NCI-H1417 (cell line): ENCODE measurements at places on chromosomes 16 and 17.

DNA sequence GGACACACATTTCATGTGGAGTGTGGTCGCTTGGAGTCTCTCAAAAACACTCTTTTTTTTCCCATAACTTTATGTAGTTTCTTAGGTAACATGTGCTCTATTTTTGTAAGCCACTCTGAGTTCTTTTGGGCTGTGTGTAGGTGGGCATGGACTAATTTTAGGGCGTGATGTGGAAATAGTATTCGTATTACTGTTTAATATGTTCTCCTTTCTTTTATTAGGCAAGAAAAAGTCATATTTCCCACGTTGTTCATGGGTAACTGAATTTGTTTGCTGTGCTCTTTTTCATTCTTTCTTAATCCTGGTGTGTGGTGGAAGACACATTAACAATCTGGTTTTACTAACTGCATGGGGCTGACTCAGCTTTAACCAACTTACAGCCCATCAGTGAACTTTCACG lies 27.4 kb downstream of the NDEL1 start:
- no peak for DNase-seq

DNA sequence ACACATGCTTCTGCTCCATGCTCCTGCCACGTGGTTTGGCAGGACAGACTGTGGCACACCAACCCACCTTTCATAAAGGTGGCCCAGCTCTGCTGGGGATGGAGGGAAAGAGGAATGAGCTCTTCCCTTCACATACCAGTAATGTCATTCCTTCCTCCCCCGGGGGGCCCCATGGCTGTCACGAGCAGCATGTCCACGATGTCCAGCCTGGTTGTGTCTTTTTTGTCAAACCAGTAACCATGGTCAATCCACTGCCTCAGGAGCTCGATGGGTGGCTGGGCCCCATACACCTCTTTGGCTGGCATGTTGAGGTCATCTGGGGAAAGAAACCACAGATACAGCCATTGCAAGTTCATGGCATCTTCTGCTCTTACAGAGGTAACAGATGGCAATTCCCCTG lies 96.6 kb downstream of the LYRM1 start:
- DNase-seq: no peak

DNA sequence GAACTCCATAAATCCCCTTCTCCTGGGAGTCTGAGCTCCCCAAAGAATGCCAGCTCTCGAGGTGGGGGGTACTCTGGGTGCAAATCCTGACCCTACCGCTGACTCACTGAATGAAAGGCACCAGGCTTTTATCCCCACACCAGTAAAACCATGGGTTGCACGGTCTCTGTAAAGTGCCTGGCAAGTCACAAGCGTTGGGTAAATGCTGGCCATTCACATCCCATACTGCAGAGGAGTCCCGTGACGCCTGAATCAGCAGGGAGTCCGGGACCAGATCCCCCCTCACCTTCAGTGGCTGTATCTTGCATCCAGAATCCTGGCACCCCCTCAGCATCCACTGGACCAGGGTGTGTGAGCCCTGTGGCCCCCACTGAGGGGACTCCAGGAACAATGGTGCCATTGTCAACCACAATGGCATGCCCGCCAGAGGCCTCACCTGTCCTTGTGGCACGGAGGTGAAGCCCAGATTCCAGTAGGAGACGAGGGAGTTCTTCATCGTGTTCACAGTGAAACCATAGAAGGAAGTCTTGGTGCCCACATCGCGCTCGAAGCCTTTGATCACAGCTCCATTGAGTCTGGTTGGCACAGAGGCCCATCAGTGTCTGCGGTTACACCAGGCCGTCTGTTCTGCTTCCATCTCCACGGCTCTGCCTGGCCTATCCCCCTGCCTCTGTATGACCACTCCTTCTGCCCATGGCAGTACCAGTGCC lies 13.3 kb downstream of the ST6GALNAC2 start:
- no peak for DNase-seq

DNA sequence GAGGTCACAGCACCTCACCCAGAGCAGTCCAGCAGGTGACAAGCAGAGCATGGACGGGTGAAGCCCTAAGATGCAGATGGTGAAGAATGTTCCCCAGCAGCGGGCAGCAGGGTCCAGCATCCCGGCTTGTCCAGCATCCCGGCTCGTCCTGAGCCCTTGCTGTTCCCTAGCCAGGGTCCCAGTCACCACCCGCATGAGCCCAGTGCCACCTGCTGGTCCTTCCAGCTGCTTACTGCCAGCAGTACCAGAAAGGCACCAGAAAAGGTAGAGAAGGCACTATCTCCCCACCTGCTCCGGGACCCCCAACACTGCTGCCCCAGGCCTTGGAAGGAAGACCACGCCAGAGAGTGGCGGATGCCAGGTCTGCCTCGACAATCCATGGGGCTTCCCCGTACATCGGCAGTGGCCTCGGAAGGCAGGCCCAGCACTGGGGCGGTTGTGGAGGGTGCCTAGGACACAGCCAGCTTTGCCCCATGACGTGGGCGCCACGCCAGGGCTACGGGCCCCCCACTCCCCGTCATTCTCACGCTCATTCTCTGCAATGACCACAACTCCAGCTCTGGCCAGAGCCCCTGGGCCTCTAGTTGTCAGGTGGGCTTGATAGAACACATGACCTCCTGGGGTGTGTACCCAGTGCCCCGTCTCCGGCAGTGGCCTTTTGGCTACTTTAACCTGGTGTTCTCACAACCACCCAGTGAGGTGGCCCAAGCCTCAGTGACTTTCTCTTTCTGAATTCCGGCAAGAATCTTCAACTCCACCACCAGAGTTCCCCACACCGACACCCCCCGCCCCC lies 1.4 kb downstream of the CENPX start:
- DNase-seq: no peak

DNA sequence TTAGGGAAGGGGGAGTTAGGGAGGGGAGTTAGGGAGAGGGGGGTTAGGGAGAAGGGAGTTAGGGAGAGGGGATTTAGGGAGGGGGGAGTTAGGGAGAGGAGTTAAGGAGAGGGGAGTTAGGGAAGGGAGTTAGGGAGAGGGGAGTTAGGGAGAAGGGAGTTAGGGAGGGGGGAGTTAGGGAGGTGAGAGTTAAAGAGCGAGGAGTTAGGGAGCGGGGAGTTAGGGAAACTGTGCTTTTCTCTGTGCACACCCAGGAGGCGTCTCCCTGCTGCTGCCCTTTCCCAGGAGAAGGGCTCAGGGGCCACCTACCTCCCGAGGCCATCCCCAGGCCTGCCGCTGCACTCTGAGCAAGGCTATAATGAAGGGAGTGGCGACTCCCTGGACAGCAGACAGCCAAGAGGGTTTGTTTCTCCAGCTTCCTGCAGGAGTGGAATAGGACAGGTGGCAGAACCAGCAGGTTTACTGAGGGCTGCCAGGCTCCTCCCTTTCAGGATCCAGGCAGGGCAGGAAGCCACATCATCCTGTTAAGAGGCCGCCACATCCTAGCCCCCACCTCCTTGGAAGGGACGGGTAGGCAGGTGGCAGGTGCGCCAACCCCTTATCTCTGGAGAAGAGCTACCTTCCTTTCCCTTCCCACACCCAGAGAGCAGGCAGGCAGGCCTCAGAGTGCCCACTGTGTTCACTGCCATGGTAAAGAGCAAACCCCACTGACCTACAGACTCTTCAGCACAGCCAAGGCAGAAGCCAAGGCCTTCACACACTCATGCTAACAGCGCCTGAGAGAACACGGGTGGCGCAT lies 4.3 kb downstream of the CANT1 start:
- DNase-seq: peak; percentile 91

DNA sequence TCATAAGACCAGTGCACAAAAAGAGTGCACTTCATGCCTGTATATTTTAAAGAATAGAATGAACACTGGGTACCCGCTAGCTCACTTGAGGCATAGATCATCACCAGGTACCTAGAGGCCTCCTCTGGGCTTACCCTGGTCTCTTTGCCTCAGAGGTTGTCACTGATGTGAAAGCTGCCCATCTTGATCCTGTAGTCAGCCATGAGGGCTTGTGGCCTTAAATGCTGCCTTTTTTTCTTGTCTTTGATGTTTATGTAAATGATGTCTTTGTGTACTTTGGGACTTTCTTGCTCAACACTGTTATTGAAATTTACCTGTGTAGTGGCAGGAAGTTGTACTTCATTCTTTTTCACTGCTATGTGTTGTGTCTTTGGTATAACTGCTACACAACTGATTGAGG lies 26.8 kb upstream of the SLC5A10 start:
- no peak for DNase-seq

DNA sequence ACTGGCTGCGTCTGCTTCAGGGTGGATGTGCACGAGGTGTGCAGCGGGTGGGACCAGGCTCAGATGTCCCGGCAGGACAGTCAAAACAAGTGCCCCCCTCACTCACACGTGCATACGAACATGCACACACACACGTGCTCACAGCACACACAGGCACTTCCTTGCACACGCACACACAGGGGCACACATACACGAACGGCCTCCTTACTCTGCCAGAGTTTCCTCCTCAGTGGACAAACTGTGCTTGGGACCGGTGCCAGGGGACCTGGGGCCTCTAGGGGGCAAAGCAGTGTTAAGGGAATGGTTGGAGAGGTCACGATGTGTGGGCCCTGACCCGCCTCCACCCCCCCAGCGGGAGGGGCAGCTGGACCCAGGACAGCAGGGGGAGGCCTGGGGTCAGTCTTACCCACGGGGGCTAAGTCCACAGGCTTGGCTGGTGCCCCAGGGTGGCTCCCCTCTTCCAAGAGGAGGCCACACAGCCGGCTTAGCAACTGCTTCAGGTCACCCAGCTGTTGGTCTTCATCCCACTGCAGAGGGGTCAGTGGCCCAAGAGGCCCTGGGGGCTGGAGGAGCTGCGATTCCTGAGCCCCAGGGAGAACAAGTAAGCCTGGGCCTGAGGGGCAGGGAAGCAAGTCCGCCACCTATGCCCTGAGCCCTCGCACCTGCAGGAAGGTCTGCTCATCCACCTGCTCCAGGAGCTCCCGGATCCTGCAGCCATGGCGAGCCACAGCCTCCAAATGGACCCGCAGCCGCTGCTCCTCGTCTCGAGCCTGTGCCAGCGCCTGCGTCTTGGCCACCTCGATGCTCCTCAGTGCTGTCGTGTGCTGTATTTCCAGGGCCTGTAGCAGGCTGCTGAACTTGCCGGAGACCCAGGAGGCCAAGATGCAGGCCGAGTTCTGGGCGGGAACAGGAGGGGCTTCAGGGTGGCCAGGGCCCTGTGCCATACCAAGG lies 4.9 kb downstream of the TRIM65 start:
- DNase-seq: no peak

GRCh38 chr17:1608676-1609075 lies 20.0 kb downstream of the SLC43A2 start:
- no peak for DNase-seq

- no peak for DNase-seq
Measured at GRCh38 chr17:68497885-68498319, 14.3 kb upstream of the PRKAR1A start.

GRCh38 chr17:78838574-78839005 lies 2.0 kb downstream of the USP36 start:
- DNase-seq: no peak

DNA sequence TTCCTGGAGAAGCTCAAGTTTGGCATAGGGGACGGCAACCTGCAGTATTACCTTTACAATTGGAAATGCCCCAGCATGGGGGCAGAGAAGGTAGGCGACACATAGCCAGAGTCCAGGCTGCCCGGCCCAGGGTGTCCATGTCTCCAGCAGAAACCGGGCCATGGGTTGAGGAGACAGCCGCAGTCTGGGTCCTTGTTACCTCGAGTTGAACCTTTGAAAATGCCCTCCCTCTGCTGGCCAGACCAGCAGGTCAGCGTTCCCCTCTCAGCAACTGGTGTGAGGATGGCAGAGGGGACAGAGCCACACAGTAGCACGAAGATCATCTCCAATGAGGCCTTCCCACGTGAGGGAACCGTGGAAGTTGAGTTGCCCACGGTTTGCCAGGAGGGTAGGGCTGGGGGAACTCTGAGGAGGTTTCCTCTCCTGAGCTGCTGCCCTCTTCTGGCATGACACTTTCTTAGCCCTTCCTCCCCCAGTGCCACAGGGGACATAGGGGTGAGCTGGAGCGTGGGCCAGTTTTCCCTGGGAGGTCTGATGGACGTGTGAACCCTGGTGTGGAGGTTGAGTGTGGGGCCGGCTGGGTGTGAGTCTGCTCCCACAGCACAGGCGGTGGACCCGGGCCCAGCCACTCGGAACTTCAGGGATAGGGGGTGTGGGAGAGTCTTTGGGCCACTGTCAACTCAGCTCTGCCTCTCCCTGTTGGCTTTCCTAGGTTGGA lies 27.2 kb downstream of the PLCD3 start:
- DNase-seq: no peak

- DNase-seq: no peak
Measured at GRCh38 chr17:34993031-34993430, 12.7 kb downstream of the LIG3 start.

DNA sequence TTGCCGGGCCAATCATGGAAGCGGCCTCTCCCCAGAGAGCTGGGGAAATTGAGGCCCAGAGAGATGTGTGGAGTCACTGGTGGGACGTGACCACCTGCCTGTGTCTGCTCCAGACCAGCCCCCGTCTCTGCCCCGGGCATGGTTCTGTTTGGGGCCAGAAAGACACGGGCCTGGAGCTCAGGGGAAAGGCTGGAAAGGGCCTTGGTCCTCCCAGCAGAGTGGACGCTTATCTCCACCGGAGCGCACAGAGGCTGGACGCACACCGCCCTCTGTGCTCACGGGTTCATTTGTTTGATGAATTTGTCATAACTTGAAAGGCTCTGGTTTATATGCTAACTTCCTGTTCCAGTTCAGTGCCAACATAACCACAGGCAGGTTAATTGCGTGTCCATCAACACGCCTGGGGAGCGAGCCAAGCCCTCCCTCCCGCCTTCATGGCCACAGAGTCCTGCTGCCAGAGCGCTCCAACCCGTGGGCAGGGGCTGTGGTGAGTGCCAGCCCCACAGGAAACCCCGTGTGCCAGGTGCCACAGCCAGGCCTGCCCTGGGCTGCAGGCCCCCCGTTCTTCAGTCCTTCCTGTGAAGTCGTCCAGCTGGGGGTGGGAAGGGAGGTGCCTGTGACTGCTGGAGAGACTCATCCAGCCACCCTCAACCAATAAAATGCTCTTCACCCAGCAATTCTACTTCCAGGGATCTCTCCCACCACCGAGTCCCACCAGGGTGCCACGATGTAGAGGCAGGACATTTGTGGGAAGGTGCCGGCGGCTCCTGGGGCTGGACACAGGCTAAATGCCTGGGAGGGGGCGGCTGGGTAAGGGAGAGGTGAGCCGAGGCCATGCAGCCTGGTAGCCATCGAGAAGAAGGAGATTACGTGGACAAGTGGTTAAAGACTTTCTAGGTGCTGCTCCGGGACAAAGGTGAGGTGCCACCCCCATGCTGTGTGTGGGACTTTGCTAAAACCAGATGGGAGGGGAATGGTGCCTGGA lies 29.4 kb upstream of the BAHCC1 start:
- DNase-seq: peak; percentile 81

GRCh38 chr16:83420206-83420760 lies 387.5 kb upstream of the HSBP1 start:
- no peak for DNase-seq

- DNase-seq: no peak
Measured at GRCh38 chr16:88909431-88910210, 43.2 kb upstream of the PABPN1L start.
